ENCODE measurements at places on chromosomes 5 and 9.

DNA sequence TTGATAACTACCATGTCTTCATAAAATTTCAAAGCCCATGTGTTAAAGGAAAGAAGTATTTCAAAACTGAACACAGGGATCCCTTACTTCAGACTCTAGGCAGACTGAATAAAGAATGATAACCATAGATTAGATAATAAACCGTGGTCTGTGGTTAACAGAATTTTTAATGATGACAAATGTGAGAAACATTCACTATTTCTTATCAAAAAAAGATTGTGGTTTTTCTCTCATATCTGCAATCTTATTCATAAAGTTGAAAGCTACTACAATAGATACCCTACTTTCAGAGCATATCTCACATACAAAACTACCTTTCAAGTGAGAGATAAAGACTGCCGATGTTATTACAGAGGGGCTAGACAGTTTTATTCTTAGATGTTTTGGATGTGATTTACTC lies 816.8 kb upstream of the DMAC1 start:
- peaks cover 6% of the 10 kb centered on the region for H3K36me3 ChIP-seq
- no peak for DNase-seq
- no peak overlapping the region for H3K4me3 ChIP-seq
- H3K4me1 ChIP-seq: no peaks in the 10 kb centered on the region
- peaks cover 9% of the 10 kb centered on the region for H3K27me3 ChIP-seq

DNA sequence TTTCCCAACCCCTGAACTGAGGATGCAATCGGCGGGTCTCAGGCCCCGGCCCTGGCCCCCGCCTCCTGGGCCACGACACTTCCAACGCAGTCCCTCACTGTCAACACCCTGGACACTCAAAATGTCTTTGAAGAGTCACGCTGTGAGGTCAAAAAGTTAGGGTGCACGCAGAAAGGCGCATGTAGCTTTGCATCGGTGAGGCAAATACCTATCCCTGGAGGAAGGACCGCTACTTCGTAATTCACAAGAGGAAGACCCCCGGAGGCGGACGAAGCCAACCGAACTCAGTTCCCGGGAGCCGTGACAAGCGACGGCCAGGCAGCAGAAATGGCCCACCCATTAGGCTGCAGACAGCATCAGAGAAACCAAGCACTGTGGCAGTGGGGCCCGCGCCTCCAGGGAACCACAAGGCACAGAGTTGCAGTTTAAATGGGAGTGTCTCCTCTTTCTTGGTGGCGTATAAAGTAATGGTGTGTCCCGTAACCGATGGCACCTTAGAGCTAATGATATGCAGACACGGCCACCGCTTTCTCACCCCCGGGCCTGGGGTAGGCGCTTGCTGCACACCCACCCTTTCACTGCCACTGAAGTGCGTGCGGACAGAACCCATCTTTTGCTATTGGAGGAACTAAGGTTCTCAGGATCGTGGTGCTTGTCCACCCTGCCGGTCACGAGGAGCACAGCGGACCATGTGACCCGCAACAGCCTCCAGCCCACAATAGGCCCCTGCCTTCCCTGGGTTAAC lies 9.0 kb downstream of the ADAMTS2 start:
- H3K4me1 ChIP-seq: no peaks in the 10 kb centered on the region
- H3K27me3 ChIP-seq: peaks cover 7% of the 10 kb centered on the region
- no peak for DNase-seq
- H3K27ac ChIP-seq: no peak overlapping the region
- no peaks in the 10 kb centered on the region for H3K36me3 ChIP-seq

DNA sequence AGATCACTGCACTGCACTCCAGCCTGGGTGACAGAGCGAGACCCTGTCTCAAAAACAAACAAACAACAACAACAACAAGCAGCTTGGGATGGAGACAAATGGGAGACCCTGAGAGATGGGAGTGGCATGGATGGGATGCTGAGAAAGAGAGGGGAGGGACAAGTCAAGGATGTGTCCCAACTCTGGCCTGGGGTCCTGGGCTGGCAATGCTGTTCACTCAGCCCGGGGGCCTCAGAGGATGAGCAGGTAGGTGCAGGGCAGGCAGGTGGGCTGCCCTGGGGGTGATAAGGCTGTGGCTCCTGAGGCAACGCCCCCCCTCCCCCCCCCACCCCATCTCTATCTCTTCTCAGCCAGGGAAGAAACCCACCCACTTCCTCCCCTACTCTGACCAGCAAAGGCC lies 123.0 kb downstream of the LHX2 start:
- no peaks in the 10 kb centered on the region for H3K36me3 ChIP-seq
- H3K27me3 ChIP-seq: no peaks in the 10 kb centered on the region
- H3K4me3 ChIP-seq: no peak overlapping the region
- H3K27ac ChIP-seq: no peak overlapping the region

DNA sequence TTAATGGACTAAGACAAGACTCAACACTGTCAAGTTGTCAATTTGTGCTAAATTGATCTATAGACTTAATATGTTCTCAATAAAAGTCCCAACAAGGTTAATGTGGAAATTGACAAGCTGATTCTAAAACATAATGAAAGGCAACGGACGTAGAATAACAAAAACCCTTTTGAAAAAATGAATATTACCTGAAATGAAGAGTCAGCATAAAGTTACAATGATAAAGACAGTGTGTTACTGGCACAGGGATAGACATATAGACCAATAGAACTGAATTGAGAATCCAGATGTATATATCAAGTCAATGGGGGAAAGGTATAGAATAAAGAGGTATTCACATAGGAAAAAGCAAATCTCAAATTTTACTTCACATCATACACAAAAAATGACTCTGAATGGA lies 37.7 kb upstream of the BARX1 start:
- no peak overlapping the region for H3K27ac ChIP-seq
- peaks cover 15% of the 10 kb centered on the region for H3K36me3 ChIP-seq
- DNase-seq: no peak
- H3K27me3 ChIP-seq: peaks cover 38% of the 10 kb centered on the region
